ENCODE measurements at places on chromosomes 7 and 10.

DNA sequence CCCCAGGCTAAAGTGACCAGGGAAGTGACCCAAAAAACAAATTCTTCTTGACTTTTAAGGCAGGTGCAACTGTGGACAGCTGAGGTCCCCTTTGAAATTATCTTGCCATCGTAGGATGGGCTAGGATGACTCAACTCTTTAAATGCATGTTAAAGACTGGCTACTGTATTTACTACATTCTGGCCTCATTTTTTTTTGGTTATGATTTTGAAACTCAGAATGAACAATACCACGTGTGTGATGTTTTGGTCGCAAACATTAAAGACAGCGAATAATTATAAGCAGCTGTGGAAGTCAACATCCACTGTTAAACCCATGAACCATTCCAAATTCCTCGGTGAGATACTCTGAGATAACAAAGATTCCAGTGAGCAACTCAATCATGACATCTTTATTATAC is 1.2 kb upstream of the SLC13A4 start:
- DNase-seq, result no peak

DNA sequence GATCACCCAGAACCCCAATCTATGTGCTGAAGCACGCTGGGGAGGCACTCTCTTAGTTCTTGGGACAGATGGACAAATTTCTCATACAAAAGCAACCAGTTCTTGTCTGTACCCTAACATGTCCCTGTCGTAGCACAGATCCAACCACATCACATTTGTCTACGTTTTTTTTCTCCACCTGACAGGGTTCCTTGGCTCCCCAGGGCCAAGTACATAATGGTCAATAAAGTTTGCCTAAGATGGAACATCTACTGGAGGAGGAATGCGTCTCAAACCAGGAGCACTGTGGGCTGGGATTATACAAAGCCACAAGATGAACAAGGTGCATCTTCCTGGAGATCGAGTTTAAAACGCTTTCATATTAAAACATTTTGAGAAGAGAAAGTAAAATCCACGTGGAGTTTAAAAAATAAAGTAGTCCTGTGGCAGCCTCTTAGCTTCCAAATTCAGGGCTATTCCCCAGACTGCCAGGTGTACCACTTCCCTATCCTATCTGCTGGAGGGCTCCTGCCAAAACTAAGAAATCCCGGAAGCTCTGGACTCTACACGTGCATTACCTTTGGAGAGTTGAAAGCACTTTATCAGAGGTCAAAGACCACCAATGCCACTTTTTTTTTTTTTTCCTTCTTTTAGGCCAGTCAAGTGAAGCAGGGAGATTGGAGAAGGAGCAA is 1.4 kb downstream of the TMEM243 start:
- no peak for DNase-seq

DNA sequence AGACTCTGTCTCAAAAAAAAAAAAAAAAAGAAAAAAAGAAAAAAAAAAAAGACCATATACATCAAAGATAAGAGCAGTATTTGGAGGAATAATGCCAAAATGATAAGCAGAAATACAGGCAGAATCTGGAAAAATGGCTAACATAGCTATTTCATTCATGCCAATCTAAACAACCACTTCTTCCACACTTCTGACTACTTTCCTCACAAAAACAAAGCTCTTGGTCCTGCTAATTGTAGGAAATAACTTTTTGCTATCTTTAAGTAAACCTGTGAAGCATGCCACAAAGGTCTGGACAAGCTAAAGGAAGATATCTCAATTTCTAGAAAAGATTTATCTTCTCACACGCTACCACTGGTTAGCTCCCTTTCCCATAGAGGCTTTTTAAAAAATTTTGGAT is 30.4 kb downstream of the MICU1 start:
- DNase-seq, result no peak

GRCh38 chr7:78873117-78873516 is 580.4 kb downstream of the MAGI2 start:
- no peak for DNase-seq

GRCh38 chr10:127094984-127095383 is 101.4 kb downstream of the INSYN2A start:
- no peak for DNase-seq

- no peak for DNase-seq
Measured at GRCh38 chr7:155533120-155533826, 13.1 kb downstream of the CNPY1 start.

GRCh38 chr10:80464557-80465450 is 10.7 kb downstream of the TSPAN14 start:
- DNase-seq, result no peak
